ENCODE measurements at places on chromosomes 4 and X. TPM values are rescaled to one million over a fixed set of nuclear protein-coding genes. Genes with fewer than 3 reads are reported as not detected.

DNA sequence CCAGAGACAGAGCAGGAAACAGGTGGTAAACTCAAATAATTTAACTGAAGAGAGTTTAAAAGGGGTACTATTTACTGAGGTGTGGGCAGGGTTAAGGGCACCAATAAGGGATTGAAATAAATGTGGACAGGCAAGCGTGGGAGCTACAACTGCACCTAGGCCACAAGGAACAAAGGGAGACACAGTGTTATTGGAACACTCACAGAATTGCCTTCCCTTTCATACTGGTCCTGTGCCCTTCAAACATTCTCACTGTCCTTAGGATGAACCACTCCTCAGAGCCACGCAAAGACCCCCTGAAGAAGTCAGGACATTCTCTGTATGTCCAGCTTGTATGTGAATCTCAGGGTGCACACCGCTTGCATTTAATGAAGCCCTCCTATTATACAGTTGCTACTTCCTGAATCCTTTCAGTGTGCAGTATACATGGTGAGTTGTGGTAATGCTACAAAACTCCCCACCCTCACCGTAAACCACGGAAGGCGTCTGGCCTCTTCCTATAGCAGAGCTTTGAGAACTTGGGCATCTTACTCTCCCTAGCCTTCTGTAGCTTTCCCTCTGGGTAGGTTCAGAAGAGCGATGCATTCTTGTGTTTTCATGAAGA, 9.6 kb upstream of the MRPL1 start:
- DNase-seq, result no peak
- no peak overlapping the region for H3K4me3 ChIP-seq
- no peaks in the 10 kb centered on the region for H3K36me3 ChIP-seq
- H3K27me3 ChIP-seq, result no peaks in the 10 kb centered on the region

- H3K4me1 ChIP-seq, result no peaks in the 10 kb centered on the region
- no peak overlapping the region for H3K27ac ChIP-seq
- H3K36me3 ChIP-seq, result no peaks in the 10 kb centered on the region
- H3K4me3 ChIP-seq, result no peak overlapping the region
- H3K27me3 ChIP-seq, result no peaks in the 10 kb centered on the region
- DNase-seq, result no peak
These were observed 226.3 kb downstream of the PACRGL start for GRCh38 chr4:20926529-20926928.

DNA sequence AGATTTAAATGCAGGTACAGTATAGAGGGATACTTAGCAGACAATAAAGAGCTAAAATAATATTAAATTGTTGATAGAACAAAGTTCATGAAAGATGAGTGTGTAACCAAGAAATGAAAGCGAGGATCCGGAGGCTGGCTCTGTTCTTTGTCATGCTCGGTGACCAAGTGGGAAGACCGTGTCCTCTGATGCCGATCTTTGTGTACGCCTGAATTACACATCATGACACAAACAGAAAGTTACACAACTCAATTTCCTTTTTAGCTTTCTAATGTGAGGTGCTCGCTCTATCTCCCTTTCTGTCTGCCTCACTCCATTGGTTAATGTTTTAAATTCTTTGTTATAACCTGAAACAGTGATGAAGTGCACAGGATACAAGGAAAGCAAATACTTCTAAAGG, 114.8 kb upstream of the NEIL3 start:
- H3K4me1 ChIP-seq, result no peaks in the 10 kb centered on the region
- no peak overlapping the region for H3K4me3 ChIP-seq
- no peak overlapping the region for H3K27ac ChIP-seq
- no peaks in the 10 kb centered on the region for H3K36me3 ChIP-seq
- H3K27me3 ChIP-seq, result no peaks in the 10 kb centered on the region

DNA sequence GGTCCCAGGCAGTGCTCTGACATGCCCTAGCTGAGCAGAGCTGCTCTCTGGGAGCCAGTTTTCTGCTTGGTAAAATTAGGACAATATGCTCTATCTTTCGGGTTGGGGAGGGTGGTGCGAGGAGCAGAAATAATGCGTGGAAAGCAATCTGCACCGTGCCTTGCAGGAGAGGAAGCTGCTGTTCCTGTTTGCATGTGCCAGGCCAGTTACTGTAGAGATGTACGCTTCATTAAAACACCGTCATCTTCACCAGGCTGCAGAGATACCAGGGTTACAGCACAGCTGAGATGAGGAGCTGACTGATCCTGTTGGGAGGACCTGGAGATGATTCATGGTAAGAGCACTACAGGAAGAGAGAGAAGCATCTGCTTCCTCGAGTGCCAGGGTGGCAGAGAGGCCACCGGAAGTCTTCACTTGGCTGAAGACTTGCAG, 29.5 kb upstream of the IRF2 start:
- H3K27me3 ChIP-seq, result no peaks in the 10 kb centered on the region
- H3K27ac ChIP-seq, result no peak overlapping the region
- DNase-seq, result no peak
- no peak overlapping the region for H3K4me3 ChIP-seq
- H3K4me1 ChIP-seq, result no peaks in the 10 kb centered on the region

- no peak overlapping the region for H3K27ac ChIP-seq
- no peaks in the 10 kb centered on the region for H3K27me3 ChIP-seq
- no peaks in the 10 kb centered on the region for H3K36me3 ChIP-seq
- no peaks in the 10 kb centered on the region for H3K4me1 ChIP-seq
- no peak for DNase-seq
These were observed 20.8 kb upstream of the SEC24B start for GRCh38 chr4:109412776-109413175.

- H3K4me1 ChIP-seq, result peaks cover 44% of the 10 kb centered on the region
- H3K36me3 ChIP-seq, result peaks cover 3% of the 10 kb centered on the region
- DNase-seq, result no peak
- no peak overlapping the region for H3K4me3 ChIP-seq
- H3K27ac ChIP-seq, result peak overlapping the region; percentile 31
These were observed 1.5 kb upstream of the PITX2 start for GRCh38 chr4:110624398-110624780.

DNA sequence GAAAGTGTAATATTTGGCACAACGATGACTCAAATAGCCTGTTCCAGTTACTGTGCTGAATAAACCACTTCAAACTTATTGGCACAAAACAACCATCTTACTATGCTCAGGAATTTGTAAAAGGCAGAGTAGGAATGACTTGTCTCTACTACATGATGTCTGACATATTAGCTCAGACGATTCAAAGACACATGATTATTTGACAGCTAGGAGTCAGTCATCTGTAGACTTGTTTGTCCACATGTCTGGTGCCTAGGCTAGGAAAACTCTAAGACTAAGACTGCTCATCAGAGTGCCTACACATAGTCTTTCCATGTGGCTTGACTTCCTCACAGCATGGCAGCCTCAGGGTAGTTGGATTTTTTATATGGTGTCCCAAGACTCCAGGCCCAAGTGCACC, 154.5 kb downstream of the FANCB start:
- no peaks in the 10 kb centered on the region for H3K4me1 ChIP-seq
- no peak overlapping the region for H3K4me3 ChIP-seq
- no peaks in the 10 kb centered on the region for H3K36me3 ChIP-seq
- H3K27ac ChIP-seq, result no peak overlapping the region
- H3K27me3 ChIP-seq, result no peaks in the 10 kb centered on the region

- H3K27me3 ChIP-seq, result no peaks in the 10 kb centered on the region
- H3K4me3 ChIP-seq, result no peak overlapping the region
- peaks cover 12% of the 10 kb centered on the region for H3K4me1 ChIP-seq
- H3K36me3 ChIP-seq, result peaks cover 2% of the 10 kb centered on the region
- H3K27ac ChIP-seq, result peak overlapping the region; percentile 16
These were observed 74.4 kb downstream of the NFKB1 start for GRCh38 chr4:102575369-102576129.

Gene TCEAL6
- total RNA-seq, result not detected

Measured in Caco-2 (cell line).